Activated T-helper 1 cell treated with anti-CD3 and anti-CD28 coated beads, Interleukin-2, amount 50 U/mL, for 16 hours (primary cell): ENCODE measurements at places on chromosomes 3 and 15.

DNA sequence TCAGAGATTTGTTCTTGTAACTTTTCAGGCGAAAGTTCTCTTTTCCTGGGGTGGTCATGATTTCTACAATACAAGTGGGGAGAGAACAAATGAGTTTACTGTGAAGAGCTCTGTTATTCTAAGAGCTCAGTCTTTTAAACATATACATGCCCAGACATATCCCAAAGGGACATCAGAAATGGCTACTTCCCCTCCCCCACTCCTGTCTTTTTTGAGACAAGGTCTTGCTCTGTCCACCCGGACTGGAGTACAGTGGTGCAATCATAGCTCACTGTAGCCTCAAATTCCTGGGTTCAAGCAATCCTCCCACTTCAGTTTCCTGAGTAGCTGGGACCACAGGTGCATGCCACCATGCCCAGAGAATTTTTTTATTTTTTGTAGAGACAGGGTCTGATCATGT, 18.2 kb downstream of the KPNA1 start:
- no peak for DNase-seq

GRCh38 chr15:100043068-100043641, 298.6 kb downstream of the ADAMTS17 start:
- no peak for DNase-seq

GRCh38 chr3:104735691-104736090, 631.0 kb upstream of the ALCAM start:
- no peak for DNase-seq

DNA sequence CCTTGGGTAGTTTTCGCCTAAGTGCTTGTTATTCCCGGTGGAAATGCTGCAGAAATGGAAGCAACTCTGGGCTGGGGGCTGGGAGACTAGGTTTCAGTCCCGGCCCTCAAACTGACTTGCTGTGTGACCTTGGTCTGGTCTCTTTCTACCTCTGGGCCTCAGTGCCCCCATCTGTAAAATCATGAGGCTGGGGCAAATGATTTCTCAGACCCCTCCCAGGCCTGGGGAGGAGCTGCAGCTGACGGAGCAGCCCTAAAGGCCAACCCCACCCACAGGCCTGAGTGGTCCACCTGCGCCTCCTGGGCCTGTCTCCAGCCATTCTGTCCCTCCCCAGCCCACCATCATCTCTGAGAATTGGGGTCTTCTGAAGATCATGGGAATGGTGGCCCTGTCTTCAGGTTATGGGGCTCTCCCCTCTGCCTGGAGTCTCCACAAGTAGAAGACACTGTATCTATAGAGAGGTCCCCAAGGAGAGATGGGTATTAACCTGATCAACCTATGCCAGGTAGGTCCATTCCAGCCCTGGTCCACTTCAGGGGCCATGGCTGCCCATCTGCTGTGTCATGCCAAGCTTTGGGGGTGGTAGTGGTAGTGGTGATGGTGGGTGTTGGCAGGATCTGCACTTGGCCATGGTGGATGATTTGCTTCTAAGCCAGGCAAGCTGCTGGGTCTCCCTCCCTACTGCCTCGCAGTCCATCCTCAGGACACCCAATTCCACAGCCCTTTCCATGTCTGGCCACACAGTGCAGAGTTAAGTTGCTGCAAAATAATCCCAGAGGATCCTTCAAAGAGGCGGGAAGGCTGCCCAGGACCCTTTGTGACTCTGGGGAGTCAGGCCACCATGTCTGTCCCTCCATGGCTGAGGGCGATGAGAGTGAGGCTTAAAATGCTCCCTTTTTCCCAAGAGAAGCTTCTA, 46.0 kb downstream of the ITGA11 start:
- no peak for DNase-seq

DNA sequence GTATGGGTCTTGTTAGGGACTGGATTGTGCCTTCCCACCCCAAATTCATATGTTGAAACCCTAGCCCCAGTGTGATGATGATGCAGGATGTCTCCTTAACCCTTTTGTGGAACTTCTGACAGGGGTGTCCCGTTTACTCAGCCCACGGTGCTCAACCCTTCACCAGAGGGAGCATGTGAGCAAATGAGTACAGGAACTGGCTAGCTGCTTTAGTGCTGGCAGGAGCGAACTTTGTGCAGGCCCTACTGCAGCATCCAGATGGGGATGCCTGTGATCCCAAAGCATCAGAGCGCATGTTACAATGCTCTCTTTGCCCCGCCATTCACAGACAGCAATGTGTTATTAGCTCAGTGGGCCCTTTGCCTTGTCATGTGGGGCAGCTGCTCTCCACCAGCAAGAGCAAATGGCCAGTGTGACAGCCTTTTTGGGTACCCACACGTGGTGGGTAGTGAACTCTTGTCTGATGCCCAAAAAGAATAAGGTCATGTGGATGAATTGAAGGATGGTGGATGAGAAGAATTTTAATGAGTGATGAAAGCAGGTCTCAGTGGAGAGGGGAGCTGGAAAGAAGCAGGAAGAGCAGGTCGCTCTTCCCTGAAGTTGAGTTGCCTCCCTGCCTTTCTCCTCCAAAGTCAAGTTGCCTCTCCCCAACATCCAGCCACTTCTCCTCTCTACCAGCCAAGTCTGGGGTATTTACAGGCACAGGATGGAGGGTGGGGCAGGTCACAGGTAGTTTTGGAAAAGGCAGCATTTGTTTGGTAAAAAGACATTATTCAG, 63.3 kb upstream of the STRIT1 start:
- no peak for DNase-seq

DNA sequence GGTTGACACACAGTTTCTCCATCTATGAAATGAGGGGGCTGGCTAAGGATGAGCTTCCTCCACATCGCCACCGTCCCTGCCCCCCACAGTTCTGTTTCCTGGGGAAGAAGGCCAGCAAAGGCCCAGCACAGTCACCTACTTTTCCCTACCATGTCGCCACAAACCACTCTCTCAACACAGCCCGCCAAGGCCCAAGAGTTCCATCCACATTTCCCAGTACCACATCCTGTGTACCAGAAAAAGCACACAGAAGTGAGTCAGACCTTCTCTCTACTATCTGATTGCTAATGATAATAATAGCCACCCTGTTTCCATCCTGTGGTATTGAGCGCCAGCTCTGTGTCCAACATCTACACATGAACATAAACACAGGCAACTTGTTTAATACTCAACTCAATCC, 30.3 kb upstream of the C15orf39 start:
- no peak for DNase-seq

DNA sequence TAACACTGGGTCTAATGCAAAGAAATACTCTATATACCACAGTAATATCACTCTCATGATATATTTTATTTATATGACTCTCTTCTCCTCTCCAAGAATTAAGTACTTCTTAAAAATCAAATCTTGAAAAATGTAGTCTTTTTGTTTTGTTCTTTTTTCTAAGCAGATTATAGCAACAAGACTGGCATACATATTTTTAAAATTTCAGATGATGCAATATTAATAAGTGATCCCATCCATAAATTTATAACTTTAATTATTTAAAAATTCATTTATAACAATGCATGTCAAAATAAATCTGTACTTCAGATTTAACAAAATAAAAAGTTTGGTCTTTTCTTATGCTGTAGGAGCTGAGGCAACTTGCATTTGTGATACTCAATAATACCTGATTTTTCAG, 95.0 kb upstream of the NEDD4 start:
- no peak for DNase-seq

DNA sequence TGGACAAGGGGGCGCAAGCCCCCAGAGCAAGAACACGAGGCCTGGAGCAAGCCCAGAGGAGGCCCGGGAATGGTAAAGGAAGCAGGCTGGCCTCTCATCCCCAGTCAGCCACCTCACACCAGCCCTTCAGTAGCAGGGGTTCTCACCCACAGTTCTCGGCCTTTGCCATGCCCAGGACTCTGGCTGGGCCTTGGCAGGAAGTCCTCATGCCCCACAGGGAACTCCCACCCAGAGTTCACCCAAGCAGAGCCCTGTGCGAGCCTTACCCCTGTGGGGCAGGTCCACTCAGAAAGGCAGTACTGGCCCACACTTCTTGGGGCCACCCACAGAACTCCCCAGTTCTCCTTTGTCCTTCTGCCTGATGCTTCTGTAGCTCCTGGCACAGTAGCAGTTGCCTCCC, 30.3 kb downstream of the CYP11A1 start:
- no peak for DNase-seq

DNA sequence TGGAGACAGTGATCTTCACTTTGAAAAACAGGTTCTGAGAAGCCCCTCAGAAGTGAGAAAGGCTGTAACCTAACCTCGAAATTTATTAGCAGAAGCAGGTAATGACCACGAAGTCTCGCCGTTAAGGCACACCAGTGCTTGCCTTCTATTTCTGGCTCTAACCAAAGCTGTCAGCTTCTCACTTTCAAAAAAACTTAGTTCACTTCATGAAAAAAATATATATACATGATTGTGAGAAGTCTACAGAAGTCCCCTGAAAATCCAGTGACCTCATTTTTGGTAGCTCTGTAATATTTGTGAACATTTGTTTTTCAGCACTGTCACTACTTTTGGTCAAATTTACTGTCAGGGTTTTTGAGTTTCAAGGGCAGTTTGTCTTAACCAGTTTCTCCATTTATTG, 19.1 kb upstream of the AKAP13 start:
- DNase-seq, result no peak

- no peak for DNase-seq
Measured at GRCh38 chr3:169952045-169952444, 14.6 kb upstream of the SEC62 start.
